ENCODE measurements at places on chromosomes 5 and 9.

DNA sequence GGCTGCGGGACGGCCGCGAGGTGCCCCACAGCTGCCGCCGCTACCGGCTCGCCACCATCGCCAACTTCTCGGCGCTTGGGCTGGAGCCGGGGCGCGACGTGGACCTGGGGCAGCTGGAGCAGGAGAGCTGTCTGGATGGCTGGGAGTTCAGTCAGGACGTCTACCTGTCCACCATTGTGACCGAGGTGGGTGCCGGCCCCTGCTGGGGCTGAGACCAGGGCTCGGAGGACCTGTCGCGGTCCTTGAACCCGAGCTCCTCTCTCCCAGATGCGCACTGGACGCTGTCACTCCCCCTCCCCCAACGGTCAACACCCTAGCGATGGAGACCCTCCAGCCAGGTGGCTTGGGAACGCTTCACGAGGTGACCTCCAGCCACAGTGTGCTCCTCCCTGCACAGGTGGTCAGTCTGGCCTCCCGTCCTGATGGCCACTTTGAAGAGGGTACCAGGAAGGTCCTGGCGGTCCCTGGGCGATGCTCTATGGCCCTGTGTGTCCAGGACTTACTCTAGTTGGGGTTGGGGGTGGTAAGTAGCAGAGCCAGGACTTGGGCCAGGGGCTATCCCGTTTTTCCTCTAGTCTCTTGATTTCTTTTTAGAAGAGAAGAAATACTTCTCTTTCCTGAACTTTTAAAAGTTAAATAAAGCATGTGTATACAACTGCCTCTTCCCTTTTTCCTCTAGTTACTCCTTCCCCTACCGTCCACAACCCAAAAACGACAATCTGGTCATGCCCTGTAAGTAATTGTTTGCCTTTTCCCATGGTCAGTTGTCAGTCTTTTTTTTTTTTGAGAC is 866 bp downstream of the SLC22A5 start:
- DNase-seq, result no peak

- no peak for DNase-seq
These were observed 491.5 kb upstream of the TUSC1 start for GRCh38 chr9:26169708-26170107.

DNA sequence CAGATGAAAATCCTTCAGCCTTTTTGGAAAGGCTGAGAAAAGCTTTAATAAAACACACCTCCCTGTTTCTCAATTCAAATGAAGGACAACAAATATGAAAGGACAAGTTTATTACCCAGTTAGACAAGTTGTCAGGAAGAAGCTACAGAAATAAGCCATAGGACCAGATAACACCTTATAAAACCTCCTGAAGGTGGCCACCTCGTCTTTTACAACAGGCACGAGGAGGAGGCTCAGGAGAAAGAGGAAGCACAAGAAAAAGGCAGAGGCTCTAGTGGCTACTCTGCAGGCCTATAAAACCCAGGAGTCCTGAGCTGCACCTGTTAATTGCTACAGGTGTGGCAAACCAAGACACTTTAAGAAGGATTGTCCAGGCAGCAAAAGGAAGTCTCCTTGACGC is 352.1 kb upstream of the CDH18 start:
- no peak for DNase-seq

DNA sequence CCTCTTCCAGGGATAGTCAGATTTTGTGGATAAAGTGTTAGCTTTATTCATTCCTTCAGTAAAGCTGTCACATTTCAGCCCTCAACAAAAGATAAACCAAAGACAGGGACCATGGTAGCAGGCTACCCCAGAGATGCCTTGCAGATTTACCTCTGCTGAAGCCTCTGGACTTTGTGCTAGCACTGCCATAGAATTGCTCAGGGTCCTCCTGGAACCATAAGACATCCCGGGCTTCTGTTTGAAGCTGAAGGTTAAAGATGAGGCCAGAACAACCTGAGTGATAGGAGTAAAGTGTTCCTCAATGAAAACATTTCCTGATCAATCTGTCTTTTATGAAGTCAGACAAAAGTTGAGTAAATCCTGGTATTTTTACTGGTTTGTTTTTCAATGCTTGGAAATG is 57.5 kb upstream of the ARL15 start:
- no peak for DNase-seq

All from NCI-H2081 treated with DMSO at 0.1 percent for 48 hours (cell line).